ENCODE measurements at places on chromosomes 16 and 17. TPM values are rescaled to one million over a fixed set of nuclear protein-coding genes. Genes with fewer than 3 reads are reported as not detected.

Gene MT1G
- polyA plus RNA-seq: 459 TPM

Gene LRRC45
- 17.2 TPM for polyA plus RNA-seq

Gene MYH8
- not detected for polyA plus RNA-seq

Gene ZDHHC1
- 4.7 TPM for polyA plus RNA-seq

Gene YPEL2
- 3.2 TPM for polyA plus RNA-seq

Gene ENDOV
- 10.8 TPM for polyA plus RNA-seq

Gene CCL2
- 21.2 TPM for polyA plus RNA-seq

Gene SENP3
- polyA plus RNA-seq: 21.6 TPM

Gene KCNH4
- polyA plus RNA-seq: 0.04 TPM

Gene FBRS
- polyA plus RNA-seq: 43.5 TPM

All from esophagus (tissue), 2 donors.